ENCODE measurements at places on chromosomes 1 and 21.

DNA sequence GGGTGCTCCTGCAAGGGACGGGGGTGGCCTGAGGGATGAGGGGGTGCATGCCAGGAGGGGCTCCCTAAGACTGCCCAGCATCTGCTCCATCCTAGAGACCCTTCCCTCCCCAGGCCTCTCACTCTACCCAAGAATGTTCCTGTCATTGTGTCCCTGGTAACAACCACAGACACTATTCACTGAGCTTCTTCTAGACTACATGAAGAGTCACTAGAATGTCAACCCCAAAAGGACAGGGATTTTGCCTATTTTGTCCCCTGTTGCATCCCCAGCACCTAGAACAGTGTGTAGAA, 2.9 kb downstream of the TNFRSF25 start:
- DNase-seq, result no peak

DNA sequence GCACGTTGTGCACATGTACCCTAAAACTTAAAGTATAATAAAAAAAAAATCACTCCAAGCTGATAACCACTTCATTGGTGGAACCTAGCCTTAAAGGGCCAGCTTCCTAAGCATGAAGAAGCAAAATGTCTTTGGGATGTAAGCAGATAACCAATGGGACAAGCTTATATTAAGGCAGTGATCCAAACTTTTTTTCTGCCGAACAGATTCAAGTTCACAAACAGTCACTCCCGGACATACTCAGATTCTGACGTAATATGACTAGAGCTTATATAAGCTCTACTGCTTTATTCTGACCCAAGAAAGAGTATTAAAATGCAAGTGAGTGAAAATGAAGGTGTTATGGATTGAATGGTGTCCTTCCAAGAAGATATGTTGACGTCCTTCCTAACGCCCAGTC, 44.9 kb upstream of the HIVEP3 start:
- no peak for DNase-seq

DNA sequence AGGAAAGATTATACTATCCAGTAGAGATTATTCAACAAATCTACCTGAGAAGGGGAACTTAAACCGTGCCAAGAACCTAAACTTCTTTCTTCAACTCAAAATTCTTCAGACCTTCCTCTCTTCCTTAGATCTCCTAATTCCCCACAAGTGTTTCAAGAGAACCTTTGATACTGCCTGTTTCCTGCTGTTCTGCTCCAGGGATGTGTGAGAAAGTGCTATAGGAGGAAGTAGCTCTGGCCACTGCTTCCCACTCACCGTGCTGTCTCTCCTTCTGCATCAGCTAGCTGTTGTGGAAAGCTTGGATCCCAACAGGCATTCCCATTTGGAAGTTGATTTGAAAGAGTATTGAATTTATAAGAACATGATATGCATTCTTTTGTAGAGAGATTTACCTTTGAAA, 4.5 kb upstream of the NOS1AP start:
- DNase-seq, result no peak

- no peak for DNase-seq
Measured at GRCh38 chr21:42411891-42412635, 8.4 kb downstream of the UBASH3A start.

GRCh38 chr1:221994274-221994698, 252.4 kb upstream of the DUSP10 start:
- DNase-seq, result no peak

DNA sequence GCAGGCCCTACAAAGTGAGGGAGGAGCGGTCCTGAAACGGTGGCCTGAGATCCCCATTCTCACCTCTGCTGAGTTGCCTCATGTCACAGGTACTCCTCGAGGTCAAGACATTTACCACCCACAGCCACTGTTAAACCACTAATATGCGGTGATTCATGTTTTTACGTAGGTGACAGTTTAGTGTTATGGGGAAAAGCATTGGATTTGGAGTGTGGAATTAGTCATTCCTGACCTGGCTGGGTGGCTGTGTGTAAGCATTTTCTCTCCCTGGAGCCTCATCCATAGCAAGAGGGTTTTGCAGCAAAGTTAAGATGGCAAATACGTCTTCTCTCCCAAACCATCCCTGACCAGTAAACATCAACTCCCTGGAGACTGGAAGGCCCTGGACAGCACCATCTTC, 57.8 kb upstream of the KCNJ6 start:
- no peak for DNase-seq

DNA sequence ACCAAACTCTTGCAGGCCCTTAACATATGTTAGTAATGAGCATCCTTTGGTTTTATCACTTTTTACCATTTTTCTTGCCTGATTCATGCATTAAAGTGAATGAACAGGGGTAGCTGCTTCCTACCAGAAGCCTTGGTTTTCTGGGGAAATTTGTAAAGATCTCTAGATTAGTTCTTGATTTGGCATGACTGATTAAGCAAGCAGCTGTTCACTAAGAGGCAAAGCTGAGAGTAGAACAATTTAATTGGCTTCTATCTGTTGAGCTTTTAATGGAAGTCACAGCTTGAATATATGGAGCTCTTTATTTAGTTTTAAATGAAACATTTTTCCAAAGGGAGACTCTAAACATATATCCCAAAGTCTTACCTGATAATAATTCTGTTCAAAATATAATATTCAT, 23.6 kb downstream of the TLCD4 start:
- DNase-seq, result no peak

DNA sequence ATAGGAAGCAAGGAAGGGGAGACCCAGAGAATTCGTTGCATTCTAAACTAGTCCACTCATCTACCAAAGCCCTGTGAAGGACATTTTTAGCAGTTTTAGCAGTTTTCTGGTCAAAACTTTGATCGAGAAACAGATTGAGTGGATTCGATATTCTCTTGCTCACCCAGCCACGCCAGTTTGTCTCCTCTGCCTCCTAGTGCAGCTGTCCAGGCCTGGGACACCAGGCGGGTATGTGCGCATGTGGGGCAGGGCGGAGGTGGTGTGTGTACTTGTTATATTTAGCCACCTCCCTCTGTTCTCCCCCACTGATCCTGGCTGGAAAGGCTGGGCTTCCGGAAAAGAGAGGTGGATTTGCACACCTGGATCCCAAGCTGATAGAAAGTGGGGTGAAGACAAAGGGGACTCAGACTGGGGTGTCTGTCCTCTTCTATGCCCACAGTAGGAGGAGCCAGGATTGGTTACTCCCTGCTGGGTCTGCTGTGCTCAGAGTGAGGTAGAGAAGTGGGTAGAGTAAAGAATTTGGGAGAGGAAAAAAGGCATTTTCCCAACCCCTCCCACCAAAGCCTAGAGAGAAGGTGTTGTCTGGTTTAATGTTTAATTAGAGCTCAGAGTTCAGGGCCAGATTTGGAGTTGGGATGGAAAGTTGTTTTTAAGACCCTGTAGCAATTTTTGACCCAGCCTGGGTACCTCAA, 3.8 kb downstream of the LMNA start:
- no peak for DNase-seq

DNA sequence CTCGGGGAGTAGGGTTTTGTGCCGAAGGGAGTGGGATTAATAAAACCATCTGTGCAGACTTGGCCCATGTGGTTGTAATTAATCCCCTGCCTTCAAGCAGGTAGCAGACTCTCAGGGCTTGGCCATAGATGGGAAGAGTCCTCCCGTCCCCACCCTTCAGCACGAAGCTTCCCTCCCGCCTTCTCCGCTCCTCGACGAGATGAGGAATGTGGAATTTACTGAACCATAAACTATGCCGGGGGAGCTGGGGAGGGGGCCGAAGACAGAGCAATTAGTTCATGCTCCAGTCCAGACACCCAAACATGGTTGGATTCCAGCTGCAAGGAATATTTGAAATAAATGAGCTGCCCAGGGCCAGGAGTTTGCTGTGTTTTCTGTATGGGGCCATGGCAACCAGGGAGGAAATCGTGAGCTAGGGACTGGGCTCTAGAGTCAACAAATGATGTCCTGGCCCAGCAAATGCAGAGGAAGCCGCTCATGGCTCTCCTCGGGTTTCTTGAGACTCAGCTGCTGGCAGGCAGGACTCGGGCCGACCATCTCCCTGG, 78.8 kb downstream of the SPSB1 start:
- peak; percentile 81 for DNase-seq

DNA sequence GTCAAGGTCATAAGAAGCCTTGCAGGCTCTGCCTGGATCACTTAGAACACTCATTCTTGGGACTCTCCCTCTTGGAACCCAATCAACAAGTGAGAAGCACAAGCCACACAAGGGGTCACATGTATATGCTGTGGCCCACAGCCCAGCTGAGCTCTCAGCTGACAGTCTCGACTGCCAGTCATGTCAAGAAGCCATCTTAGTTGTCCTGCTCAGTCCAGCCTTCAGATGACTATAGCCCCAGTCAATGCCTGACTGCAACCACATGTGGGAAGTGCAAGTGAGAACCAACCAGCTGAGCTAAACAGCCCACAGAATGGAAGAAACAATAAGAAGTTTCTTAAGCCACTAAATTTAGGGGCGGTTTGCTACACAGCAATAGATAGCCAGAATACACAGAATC, 356.0 kb downstream of the KCNH1 start:
- DNase-seq, result no peak

GRCh38 chr1:48294656-48295055, 72.1 kb downstream of the SLC5A9 start:
- no peak for DNase-seq

DNA sequence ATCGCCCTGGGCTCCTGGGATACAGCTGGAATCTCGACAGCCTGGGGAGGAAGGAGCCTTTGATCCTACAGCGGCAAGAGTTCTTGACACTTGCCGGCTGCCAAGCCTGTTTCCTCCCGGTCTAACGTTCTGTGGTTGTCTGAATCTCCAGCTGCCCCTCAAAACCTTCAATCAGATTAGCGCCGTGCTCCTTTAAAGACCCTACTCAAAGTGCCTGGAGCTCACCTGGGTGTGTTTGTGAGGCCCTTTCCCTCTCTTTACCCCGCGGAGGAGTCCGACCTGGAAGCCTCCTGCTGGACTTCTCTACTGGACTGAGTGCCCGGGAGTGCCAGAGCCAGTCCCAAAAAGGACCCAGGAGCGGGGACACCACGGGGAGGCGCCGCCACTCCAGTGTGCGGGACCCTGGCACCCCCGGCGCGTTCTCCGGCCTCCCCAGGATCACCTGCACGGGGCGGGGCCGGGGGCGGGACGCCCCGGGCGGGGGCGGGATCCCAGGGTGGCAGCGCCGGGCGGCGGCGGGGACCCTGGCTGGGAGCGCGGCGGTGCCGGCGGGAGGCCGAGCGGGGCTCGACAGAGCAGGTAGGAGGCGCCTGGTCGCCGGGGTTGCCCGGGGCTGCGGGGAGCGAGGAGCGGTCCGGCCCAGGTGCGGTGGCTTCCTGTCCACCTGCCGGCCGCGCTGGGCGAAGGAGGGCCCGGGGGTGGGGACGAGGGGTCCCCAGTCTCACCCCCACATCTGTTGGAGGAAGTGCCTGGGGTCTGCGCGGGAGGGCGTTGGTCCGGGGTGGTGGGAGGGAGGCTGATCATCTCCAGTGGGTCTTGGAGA, at the start of gene NCMAP:
Gene NCMAP, plus strand, starts transcription at position 497 of the 823 bp plus-strand sequence. CDS start 39,344 bp downstream, outside the sequence.
- DNase-seq, result no peak

GRCh38 chr1:54619749-54620148, 3.6 kb downstream of the FAM151A start:
- DNase-seq, result no peak

GRCh38 chr1:164982545-164982944, 374.0 kb downstream of the LMX1A start:
- no peak for DNase-seq

GRCh38 chr1:54816130-54816529, 15.0 kb upstream of the TTC22 start:
- DNase-seq, result no peak

DNA sequence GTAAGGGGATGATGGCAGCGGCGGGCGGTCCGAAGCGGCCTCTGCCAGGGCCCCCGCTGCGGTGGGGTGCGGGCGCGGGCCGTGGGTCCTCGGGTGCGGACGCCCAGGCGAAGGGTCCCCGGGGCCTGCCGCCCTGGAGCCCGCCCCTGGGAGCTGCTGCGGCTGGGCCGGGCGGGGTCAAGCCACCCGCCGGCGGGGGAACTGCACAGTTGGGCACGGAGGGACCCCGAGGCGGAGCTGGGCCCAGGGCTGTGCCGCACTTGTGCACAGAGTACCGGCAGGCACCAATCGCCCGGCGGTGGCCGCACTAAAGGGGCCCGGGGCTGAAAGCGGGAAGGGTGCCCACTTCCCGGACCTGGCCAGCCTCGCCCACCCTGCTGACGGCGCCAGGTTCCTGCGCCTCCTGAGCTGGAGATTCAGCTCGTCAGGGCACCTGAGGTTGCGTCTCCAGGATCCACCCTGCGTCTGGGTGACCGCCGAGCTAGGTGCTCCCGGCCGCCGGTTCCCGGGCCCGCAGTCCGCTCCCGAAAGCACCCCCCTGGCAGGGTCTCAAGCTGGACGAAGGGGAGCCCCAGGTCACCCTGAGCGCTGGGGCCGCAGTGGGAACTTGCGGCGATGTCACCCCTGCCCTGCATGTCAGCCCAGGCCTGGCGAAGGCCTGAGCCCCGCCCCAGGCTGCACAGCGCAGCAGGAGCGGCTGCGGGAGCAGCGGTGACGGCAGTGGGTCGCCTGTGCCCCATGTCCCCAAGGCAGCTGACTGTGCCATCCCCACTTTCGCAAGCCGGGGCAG, 56.7 kb upstream of the ETV3 start:
- DNase-seq, result no peak

- DNase-seq, result no peak
Measured at GRCh38 chr1:235552146-235552716, 48.0 kb upstream of the B3GALNT2 start.

GRCh38 chr1:43267291-43267805, 2.4 kb upstream of the TMEM125 start:
- no peak for DNase-seq

DNA sequence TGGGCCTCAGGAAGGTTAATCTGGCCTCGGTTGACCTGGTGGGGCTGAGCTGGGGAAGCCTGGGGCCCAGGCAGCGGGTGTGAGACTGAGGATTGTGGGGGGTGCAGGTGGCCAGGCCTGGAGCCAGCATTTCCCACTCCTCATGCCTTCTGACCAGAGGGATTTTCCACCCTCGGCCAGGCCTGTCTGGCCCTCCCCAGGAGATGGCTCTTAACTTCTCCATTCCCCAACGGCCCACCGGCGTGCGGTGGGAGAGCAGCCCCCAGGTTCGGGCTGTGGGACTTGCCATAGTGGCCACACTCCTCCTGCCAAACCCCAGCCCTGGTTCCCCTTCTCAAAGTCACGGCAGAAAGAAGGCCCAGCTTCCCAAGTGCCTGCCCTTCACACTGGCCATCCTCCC, 126.5 kb upstream of the RUNX3 start:
- no peak for DNase-seq

- DNase-seq, result no peak
Measured at GRCh38 chr1:175690298-175690697, 53.1 kb downstream of the TNR start.

DNA sequence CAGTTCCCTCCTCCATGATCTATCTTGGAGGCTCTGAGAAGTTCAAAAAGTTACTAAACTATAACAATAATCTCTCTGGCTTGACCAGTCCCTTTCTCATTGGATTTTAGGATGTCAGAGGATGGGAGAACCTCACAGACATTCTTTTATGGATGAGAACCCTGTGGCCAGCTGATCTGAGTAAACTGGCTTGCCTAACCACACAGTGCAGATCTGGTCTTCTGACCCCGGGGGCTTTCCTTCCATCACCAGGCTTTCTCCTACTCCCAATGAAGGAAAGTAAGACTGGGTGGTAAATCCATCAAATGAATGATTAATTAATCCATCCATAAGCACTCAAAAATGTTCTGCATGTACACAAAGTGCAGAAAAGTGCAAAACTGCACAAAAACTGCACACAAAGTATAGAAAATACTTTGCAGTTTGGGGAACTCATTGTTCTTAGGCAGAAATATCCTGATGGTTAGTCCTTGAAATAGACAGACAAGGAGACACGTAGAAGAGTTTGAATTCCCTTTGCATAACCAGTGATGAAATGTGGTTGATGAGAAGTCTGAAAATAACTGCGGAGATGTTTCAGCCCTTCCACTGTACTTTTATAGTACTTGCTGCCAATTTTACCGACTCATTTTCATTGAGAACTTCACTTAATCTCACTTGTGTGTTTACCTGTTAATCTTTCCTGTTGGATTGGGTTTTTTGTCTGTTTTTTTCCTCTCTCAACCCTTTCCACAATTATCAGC, 2.5 kb upstream of the F3 start:
- DNase-seq, result no peak
